Stimulated activated CD8-positive, alpha-beta memory T cell treated with anti-CD3 and anti-CD28 coated beads, Interleukin-7, amount 100 ng/mL, for 4 hours (primary cell): ENCODE measurements at places on chromosomes 2 and 18.

DNA sequence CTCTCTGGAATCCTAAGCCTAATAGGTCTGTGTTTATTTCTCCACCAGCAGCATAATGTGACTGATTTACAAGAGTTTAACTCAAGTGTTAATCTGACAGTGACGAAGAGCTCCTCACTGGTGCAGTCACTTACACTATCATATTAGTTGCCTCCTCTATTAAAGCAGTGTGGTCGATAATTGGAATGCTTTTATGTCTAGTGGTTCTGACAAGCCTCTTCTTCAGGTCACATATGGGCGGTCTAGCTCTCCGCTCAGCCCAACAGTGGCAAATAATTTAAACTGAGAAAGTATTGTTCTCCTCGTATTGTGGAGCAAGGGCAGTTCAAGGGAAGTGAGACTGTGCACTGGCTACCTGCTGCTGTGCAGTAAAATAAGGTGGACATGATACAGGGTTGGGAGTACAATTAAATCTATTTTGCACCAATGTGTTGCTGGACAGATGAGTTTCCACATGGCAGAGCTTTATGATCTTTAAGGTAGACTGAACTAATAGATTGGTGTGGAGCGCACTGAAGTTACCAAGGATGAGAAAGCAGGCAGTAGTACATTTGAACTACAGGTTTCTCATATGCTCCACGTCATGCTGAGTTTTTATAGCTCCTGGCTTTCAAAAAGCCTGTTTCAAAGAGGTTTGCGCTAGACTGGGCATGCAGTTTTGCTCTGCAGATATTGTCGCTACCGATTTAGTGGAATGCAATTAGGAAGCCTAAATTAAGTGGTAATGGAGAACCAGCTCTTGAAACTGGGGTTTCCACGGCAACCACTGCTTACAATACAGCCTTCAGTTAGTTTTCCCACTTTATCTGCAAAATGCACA, 151.7 kb upstream of the POU3F3 start:
- DNase-seq: no peak

DNA sequence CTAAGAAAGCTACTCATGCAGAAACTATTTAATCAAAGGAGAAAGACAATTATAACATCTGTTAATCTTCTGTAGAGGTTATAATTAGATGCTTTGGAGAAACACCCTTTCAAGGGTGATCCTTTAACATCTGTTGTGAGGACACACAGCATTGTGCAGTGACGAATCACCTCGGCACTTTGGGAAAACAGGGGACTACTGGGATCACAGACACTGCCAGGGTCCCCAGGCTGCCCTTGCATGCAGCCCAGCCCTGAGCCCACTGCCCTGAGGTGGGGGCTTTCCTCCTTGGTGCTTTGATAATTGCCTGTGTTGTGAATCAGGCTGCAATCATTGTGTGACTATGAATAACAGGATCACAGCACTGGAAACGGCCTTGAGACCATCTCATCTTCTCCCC, 10.6 kb downstream of the NCKAP5 start:
- no peak for DNase-seq

- DNase-seq: no peak
Measured at GRCh38 chr2:217611056-217611455, 391.7 kb downstream of the TNS1 start.

GRCh38 chr18:22410126-22410525, 7.6 kb downstream of the CTAGE1 start:
- no peak for DNase-seq

DNA sequence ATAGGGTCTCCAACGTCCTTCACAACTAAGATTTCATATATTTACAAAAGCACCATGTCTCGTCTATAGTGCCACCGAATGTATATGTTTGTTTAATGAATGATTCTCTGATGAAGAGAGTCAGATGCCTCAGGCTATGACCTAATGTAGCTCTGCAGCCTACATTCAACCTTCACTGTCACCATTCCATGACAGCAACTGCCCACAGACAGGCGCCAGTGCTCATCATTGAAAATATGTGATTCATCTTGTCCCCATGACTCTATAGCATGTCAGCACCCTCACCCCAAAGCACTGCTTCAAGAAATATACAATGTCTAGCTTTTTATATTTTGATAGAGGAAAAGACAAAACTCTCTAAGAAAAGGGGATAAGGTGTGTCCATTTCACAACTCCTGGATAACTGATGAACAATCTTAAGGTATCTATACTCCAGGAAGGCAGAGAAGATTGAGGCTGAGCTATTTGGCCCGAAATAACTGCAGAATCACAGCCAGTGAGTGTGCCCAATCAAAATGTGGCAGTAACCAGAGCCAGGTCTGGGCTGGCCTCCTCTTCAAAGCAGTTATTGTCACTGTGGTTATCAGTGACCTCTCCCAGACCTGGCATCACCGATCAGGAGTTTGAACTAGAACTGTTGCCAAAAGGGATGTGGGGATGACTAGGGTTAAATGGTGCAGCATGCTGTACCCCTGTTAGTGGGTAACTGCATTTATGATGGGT, 246.6 kb downstream of the SETBP1 start:
- DNase-seq: no peak

DNA sequence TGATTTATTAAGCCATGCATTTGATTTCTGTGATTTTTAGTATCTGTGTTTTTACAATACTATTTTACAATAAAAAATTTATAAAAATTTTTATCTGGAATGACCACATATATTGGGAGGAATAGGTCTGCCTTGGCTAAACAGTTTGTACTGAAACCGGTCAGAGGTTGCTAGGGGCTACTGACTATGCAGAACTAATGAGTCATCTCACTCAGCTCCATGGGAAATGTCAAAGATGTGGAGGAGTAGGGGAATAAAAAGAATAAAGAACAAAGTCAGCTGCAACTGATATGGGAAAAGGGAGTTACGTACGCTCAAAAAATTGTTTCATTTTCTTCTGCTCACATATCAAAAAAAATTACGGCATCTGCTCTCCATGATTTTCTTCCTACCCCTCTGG, 8.6 kb upstream of the TMEM163 start:
- no peak for DNase-seq

- no peak for DNase-seq
Measured at GRCh38 chr2:66240286-66240685, 194.6 kb upstream of the MEIS1 start.

- DNase-seq: no peak
Measured at GRCh38 chr18:58325494-58325893, 281.5 kb downstream of the NEDD4L start.

- DNase-seq: no peak
Measured at GRCh38 chr2:195642027-195642678, 14.9 kb upstream of the SLC39A10 start.

- peak; percentile 43 for DNase-seq
Measured at GRCh38 chr2:43293744-43294695, 67.6 kb upstream of the ZFP36L2 start.

- DNase-seq: peak; percentile 79
Measured at GRCh38 chr2:37635504-37636380, 35.7 kb downstream of the CDC42EP3 start.

DNA sequence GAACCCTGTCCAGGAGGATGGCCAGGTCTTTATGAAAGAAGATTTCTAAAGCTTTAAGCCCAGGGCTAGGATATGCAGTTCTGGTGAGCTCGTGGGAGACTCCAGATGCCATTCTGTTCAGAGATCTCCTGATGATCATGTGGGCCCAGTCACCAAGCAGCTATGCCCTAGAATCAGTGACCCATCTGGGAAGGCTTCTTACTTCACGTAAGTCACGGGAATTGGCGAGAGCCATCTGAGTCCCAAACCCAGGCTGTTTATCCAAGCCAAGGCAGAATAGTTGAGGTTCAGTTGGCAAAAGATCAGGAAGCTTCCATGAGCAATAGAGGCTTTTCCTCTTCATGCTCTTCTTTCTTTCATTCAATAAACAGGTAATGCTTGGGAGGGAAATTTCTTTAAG, 23.9 kb downstream of the ANTXR1 start:
- no peak for DNase-seq

DNA sequence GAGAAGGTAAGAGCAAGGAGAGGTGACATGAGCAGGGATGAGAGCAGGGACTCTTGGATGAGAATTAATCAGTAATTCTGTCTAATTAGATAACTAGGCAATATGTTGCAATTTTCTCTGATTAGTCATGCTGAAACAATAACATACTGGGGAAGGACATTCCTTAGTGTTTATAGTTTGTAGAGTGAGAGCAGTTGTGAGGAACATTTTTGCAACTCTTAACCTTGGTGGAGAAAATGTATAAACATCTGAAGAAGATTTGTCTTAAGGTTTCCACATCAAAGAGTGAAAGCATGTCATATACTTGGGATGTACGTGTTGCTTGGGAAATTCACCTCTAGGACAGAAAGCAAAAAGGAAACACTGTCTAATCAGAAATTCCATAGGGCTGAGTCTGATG, 955.4 kb upstream of the FANCL start:
- DNase-seq: no peak

- no peak for DNase-seq
Measured at GRCh38 chr18:75192899-75193298, 16.0 kb downstream of the PTGR3 start.

GRCh38 chr2:152223977-152224376, 48.4 kb upstream of the STAM2 start:
- no peak for DNase-seq

GRCh38 chr2:113260991-113261390, 17.7 kb downstream of the PAX8 start:
- no peak for DNase-seq

DNA sequence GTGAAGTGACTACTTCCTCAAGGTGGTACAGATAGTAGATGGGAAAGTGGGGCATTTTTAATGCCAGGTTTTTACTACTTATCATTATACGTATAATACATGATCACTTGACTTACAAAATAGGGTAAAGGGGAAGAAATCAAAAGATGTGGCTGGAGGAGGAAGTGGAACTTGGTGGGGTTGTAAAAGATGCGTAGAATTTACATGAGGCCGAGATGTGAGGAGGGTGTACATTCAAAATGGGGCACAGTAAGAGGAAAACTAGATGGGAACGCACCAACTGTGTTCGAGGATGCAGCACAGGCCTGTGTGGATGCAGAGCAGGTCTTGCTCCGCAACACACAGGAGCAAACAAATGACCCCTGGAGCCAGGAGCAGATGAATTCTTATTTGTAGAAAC, 403.3 kb downstream of the TXNL1 start:
- DNase-seq: no peak

DNA sequence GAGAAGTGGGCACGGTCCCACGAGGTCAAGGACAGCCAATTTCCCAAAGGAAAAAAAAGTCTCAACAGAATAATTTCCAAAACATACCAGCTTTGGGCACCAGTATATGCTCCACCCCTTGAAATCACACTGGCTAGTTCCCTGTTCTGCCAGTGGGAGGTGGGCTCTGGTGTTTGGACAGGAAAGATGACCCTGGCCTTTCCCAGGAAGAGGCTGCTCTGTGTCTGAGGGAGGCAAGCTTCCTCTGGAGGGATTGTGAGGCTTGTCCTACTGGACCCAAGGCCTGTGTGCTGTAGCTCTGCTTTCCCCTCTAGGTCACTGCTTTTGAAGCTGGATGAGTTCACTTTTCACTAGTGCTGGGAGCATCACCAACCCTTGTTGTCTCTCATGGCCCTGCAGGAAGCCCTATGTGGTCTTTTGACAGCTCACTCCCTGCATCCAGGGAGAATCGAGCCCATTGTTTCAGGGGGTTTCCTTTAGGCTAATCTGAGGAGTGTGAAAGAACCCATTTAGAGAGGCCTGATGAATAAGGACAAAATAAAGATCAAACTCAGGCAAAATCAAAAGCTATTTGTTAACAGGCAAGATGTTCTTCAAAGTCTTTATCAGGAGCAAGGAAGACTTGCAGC, 36.3 kb downstream of the CXCR4 start:
- DNase-seq: no peak

DNA sequence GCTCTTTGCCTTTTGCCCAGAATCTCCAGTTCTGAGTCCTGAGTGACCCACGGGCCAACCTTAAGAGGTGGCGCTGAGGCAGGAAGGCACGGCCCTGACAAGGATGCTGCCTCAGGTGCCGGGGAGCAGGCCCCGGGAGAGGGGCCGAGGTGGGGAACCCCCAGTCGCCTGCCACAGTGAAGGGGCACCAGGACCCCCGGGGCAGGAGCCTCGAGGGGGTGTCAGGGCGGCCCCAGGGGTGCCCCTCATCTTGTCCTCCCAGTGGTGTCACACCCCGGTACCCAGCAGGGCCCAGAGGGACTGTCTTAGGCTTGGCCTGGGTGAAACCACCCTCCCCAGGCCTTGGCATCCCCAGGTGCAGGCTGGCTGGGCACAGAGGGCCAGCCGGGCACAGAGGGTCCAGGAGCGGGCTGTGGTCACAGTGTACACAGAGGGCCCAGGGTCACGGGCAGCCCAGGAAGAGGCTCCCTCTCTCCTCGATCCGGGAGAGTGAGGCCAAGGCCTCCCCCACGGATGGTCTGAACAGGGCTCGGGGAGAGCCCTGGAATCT, 1.0 kb downstream of the PDCD1 start:
- DNase-seq: no peak

- no peak for DNase-seq
Measured at GRCh38 chr18:39990540-39990939, 1964.5 kb upstream of the PIK3C3 start.

DNA sequence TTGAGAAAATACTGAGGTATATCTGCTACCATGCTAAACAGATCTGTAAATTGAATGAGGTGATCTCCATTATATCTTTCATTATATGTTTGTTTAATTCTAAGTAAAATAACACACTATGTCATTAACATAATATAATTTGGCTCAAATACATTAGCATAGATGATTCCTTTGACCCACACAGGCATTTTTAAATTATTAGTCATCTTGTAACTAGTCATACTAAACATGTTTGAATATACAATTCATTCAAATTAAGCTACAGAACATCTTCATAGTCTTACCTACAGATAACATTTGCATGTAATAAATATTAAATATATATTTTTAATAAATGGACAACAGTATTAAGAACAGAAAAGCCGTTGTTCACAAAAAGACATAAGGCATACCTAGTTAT, 52.7 kb upstream of the KYNU start:
- DNase-seq: no peak

DNA sequence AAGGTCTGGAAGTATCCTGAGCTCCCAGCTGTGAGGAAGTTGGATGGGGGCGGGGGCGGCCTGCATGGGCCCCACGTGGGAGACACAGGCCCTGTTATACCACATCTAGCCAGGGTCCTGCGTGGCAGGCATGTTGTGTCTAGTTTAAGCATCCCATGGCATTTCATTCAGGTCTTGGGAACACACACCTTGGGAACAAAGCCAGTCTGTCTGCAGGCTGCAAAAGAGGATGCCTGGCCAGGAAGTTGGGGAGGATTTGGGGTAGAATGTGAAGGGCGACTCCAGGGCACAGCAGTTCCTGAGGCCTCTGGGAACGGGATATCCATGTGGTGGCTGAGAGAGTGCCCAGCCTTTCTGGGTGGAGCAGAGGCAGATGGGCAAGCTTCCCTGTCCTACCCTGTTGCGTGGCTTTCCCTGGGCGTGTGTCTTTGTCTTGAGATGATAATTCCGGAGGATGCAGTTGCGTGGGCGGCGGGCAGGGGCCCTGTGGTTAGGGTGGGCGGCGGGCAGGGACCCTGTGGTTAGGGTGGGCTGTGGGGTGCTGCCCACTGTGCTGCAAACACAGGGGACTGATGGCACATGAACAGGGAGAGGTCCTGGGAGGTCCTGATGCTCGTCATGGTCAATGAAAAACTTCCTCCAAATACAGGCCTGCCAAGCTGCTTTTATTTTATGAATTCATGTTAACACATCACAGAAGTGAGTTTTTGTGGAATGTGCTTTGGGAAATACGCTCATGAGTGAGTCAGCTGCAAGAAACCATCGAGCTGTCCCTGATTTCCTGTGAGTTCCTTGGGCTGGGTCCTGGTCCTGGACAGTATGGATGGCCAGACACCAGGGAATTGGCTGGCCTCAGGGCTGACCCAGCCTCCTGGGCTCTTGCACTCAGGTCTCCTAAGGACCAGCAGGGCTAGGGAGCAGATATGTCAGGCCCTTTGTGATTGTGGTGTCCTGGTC, 90.0 kb upstream of the HS6ST1 start:
- DNase-seq: no peak
